ENCODE measurements at places on chromosomes 5 and 9.

DNA sequence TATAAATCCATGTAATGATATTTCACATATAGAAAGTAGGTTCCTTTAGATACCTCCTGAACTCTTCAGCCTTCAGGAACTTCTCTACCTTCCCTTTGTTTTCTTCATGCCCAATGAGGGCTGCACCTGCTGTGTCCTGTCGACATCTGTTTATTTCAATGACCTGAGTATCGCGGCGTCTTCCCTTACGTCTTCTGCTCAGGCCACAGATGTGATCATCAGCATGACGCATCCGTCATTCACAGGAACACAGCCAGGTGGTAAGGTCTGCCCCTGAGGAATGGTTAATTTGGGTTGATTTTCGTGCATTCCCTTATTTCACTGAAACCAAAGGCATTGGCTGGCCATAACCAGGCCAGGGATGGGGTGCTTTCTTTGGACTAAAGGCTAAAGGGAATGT lies 217.1 kb downstream of the MED10 start:
- no peak for DNase-seq

DNA sequence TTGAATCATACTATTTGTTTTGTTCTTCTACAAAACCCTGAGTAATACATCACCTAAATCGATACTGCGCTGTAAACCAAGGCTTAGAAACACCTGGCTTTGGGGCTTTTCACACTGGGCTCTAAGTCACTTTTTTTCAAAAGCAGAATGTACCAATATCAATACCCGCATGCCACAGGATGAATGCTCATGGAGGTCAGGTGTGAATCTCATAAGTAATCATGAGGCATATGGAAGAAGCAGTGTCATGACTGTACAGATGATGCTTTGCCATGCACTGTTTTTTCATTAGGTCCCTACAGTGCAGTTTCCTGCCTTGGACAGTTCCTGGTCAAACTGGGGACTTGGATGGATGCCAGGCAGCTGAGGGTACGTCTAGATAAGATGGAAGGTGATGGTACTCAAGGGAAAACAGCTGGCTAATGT lies 49.0 kb upstream of the ATG10 start:
- no peak for DNase-seq

GRCh38 chr5:14749579-14750101 lies 85.1 kb downstream of the OTULIN start:
- DNase-seq = no peak

DNA sequence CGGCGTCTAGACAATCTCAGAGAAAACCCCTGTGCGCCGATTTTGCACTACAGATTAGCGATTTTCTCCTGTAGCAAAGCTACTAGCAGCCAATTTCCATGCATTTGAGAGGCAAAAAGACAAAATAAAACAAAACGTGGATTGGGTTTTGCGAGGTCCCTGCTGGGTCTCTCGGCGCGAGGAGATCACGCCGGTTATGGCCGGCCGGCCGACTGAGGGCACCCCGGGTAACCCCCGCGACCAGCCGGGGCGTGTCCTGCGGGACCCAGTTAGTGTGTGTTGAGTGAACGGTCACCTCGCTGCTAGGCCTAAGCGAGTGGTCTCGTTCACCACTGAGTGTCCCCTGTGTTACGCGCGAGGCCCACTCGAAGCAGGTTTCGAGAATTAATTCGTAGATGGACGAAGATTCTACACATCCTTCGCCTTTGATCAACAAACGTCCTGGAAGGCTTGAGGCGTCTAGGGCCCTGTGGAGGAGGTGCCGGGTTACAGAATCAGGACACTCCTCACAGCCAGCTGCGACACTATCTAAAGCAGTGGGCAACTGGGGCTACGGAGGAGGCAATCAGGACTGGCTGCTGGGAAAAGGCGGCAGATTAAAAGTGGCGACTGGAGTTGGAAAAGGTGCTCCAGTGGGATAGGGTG lies 764 bp upstream of the VDAC1 start:
- DNase-seq = peak; percentile 39

DNA sequence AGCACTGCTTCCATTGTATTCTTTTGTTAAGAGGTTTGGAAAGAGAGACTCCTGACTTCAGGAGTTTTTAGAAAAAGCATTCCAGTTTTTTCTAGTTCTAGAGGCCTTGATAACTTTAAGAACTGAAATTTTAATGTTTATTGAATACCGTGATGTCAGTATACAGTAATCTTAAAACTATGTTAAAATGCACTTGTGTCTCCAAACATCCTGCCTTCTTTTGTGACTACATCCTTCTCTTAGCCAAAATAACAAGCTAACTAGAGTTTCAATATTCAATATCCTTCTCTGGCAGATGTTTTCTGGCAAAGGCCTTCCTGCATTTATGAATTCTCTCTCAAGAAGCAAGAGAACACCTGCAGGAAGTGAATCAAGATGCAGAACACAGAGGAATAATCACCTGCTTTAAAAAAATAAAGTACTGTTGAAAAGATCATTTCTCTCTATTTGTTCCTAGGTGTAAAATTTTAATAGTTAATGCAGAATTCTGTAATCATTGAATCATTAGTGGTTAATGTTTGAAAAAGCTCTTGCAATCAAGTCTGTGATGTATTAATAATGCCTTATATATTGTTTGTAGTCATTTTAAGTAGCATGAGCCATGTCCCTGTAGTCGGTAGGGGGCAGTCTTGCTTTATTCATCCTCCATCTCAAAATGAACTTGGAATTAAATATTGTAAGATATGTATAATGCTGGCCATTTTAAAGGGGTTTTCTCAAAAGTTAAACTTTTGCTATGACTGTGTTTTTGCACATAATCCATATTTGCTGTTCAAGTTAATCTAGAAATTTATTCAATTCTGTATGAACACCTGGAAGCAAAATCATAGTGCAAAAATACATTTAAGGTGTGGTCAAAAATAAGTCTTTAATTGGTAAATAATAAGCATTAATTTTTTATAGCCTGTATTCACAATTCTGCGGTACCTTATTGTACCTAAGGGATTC lies 43.1 kb downstream of the NDFIP1 start:
- DNase-seq = peak; percentile 30

DNA sequence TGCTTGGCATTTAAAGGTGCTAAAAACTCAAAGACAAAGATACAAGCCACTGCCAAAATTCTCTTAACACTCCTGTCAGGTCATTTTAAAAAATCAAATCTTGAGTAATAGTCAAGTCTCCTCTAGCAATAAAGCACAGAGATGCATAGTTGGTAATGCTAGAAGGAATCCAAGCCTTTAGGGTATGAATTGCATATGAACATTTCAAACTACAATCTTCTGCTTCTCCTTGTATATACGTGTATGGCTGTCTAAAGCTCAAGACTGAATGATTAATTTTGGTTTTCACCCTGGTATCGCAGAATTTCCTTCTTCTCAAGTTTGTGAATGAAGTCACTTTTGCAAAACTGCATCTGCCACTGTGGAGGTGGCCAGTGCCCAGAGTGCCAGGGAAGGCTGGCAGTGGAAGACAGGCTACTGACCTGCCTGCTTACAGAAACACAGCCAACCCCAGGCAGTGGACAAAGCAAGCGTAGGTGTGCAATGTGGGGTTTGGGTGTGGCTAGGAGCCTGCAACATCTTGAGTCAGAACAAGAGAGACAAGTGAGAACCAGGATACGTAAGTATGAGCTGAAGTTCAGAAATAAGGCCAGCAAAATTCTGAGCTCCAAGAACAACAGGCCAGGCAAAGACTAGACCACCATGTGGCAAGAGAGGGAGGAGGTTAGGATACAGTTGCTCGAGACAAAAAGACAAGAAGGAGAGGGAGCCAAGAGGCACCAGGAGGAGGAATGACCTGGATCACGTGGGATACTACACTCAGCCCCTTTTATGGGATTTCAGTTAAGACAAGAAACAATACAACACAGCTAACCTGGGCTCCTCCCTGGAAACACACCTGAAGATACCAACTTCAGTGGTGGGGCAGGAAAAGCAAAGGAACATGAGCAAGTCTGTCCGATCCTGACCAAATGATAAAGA lies 22.6 kb downstream of the MYO10 start:
- no peak for DNase-seq

- DNase-seq = no peak
Measured at GRCh38 chr5:16685069-16685468, 68.3 kb upstream of the RETREG1 start.

GRCh38 chr5:53392073-53392472 lies 88.4 kb upstream of the FST start:
- no peak for DNase-seq

GRCh38 chr5:56329652-56330051 lies 96.5 kb upstream of the ANKRD55 start:
- no peak for DNase-seq

- no peak for DNase-seq
Measured at GRCh38 chr5:94432499-94432898, 185.9 kb downstream of the KIAA0825 start.

GRCh38 chr5:56072863-56073766 lies 78.4 kb upstream of the IL6ST start:
- DNase-seq = no peak

- DNase-seq = no peak
Measured at GRCh38 chr9:124780060-124780756, 3.3 kb downstream of the OLFML2A start.

- DNase-seq = no peak
Measured at GRCh38 chr9:126788046-126788445, 16.8 kb upstream of the ZBTB43 start.

GRCh38 chr5:57085306-57086081 lies 88.4 kb upstream of the GPBP1 start:
- no peak for DNase-seq

DNA sequence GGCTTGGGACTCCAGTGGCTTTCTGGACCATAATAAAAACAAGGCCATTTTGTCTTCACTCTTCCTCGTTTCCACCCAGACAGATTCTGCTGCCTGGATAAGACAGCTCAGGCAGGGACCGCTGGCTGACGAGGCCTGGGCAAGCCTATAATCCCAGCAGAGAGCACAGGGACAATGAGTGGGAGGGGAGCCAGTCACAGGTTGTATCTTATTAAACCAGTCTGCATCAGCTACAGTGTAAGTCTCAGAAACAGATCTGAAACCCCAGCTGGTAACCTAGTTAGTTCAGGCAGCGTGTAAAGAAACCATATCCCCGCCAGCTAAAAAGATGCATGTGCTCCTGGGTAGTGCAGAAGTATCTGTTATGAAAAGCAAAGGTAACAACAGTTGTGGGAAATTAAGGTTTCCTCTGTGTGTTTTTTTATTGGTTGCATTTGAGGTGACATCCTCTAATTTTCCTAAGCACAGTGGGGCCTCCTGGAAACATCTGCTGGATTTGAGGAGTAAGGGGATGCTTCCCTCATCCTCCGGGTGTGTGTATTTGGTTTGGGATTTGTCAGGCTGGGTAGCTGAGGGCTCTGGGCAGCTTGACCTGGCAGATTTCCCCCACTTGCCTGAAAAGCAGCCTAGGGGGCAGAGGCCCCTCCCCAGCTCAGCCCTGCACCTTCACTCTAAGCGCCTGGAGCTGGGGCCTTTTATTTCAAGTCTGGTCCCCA lies 15.2 kb upstream of the TAL2 start:
- no peak for DNase-seq

DNA sequence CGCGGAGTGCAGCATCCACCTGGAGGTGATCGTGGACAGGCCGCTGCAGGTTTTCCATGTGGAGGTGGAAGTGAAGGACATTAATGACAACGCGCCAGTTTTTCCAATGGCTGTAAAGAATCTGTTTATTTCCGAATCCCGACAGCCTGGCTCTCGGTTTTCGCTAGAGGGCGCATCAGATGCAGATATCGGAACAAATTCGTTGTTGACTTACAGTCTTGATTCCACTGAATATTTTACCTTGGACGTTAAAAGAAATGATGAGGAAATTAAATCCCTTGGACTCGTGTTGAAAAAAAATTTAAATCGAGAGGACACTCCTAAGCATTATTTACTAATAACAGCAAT lies 611 bp downstream of the PCDHA3 start:
- no peak for DNase-seq

DNA sequence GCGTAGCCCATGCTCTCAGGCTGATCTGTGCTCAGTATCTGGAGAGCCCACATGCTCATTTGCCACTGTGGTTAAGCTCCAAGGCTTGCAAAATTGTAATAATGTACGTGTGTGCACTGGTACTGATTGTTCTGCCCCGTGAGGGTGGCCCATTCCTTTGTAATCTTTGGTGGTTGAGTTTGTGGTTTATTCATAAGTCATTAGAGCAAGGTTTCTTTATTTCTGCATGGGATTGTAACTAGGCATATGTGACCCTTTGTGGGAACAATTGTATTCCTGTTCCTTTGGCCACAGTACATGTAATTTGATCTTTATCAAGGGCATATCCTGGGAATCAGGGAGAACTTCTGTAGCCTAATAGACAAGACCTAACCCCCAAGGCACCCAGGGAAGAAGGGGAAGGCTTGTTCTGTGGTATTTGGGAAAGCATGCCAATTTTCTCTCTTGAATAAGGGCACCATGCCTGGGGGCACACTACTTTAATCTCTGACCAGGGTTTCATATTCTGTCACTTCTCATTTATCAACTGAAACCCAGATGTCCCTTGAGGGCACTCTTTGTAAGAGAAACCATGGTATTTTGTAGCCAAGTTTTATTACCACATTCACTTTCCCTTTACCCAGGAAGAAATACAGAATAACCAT lies 74.6 kb downstream of the NPR3 start:
- no peak for DNase-seq

DNA sequence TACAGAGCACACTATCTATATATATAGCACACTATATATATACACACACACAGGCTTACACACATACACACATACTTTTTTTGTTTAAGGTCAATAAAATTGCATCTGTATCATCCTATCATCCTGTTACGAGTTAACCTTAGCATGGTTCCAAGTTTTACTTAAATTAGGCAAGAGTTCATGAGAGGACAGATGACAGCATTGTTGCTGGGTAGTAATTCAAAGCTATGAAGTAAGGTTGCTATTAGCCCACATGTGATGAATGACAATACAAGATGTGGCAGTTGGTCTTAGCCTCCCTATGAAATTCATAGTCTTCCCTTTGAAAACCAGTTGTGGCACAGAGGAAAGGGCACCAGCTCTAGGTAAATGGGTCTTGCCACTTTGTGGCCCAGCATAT lies 438.1 kb downstream of the ACTL7B start:
- no peak for DNase-seq
